PC-9 (cell line): ENCODE measurements at places on chromosomes 2 and 18.

GRCh38 chr18:78165525-78165924, 814.1 kb upstream of the SALL3 start:
- H3K27me3 ChIP-seq: peaks cover 29% of the 10 kb centered on the region
- H3K4me3 ChIP-seq: no peak overlapping the region
- 0 out of 2 replicates have a peak, but pooled peaks cover 2% of the 10 kb centered on the region for H3K4me1 ChIP-seq
- H3K36me3 ChIP-seq: no peaks in the 10 kb centered on the region
- DNase-seq: no peak
- no peak overlapping the region for H3K27ac ChIP-seq

GRCh38 chr2:138503652-138504051, 2.1 kb downstream of the SPOPL start:
- H3K27me3 ChIP-seq: no peaks in the 10 kb centered on the region
- peaks cover 41% of the 10 kb centered on the region for H3K4me1 ChIP-seq
- H3K36me3 ChIP-seq: no peaks in the 10 kb centered on the region
- peak overlapping the region; percentile 62 for H3K27ac ChIP-seq
- no peak for DNase-seq

DNA sequence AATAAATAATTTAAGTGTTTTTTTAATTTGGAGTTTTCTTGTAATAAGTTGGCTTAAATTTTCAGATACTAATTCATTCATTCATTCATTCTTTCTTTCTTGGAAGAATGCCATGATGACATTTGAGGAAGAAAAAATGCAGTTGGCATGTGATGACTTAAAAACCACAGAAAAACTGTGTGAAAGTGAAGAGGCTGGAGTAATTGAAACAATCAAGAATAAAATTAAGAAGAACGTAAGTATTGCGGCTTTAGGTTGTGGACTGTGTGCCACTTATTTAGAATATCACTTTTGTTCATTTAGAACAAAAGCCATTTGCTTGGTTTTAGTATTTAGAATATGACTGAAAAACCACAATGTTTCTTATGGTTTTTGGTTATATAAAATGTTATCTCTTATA, 51.4 kb downstream of the TTC39C start:
- no peak overlapping the region for H3K27ac ChIP-seq
- H3K4me1 ChIP-seq: no peaks in the 10 kb centered on the region
- no peak overlapping the region for H3K4me3 ChIP-seq
- H3K36me3 ChIP-seq: no peaks in the 10 kb centered on the region
- no peaks in the 10 kb centered on the region for H3K27me3 ChIP-seq
- DNase-seq: no peak

DNA sequence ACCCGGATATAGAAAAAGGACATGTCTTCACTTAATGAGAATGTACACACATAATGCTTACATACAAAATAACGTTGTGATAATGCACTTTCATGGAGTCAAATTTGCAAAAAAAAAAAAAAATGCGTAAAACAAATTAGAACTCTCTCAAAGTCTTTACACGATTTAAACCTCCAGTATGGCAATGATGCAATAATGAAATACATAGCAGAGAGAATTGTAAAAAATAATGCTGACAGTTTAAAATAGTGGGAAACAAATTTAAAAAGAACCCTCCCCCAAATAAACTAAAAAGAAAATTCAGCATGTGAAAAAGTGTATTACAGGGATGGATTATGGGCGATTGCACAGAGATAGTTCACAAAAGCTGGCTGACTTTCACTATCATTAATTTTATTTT, 46.6 kb upstream of the FHL2 start:
- DNase-seq: no peak
- no peak overlapping the region for H3K4me3 ChIP-seq
- H3K27me3 ChIP-seq: no peaks in the 10 kb centered on the region
- H3K27ac ChIP-seq: no peak overlapping the region

DNA sequence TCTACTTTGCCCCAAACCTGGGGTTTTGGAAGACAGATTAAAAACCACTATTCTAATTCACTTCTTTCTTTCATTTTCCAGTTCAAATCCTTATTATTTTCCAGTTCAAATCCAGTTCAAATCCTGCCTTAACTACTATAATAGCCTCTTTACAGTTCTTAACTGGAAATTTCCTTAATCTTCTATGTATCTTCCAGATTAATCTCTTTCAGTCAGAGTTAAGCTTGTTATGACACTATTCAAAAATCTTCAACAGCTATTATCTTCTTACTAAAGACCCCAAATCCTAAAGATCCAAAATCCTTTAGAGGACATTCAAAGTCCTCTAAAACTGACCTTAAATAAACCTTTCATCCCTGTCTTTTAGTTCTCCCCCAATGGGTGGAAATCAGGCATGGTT, 30.1 kb downstream of the EIF2AK3 start:
- DNase-seq: no peak
- no peaks in the 10 kb centered on the region for H3K27me3 ChIP-seq

GRCh38 chr2:10255189-10256030, 47.3 kb upstream of the HPCAL1 start:
- peak; percentile 25 for DNase-seq
- no peak overlapping the region for H3K27ac ChIP-seq
- no peak overlapping the region for H3K4me3 ChIP-seq
- H3K4me1 ChIP-seq: peaks cover 15% of the 10 kb centered on the region
- no peaks in the 10 kb centered on the region for H3K36me3 ChIP-seq

DNA sequence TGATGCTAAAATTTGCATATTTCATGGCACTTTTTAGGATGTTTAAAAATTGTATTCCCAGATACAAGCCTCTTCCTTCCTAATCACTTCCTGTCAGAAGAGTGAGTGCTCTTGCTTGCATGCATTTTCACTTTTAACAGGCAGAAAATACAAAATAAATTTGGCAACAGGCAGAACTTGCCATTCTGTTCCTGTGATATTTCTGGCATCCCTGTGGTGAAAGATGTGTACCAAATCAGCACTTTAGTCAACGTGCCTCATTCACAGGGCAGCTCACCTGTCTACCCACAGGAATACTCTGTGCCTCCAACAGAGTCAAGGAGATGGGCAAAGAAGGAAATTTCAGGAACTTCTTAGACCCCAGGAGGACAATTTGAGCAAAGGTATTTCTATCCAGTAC, 360.9 kb downstream of the AKAIN1 start:
- H3K27me3 ChIP-seq: no peaks in the 10 kb centered on the region
- no peak for DNase-seq
- H3K36me3 ChIP-seq: no peaks in the 10 kb centered on the region
- H3K4me1 ChIP-seq: no peaks in the 10 kb centered on the region

GRCh38 chr2:241009191-241009590, 10.8 kb downstream of the SNED1 start:
- no peaks in the 10 kb centered on the region for H3K27me3 ChIP-seq
- H3K27ac ChIP-seq: no peak overlapping the region
- no peak overlapping the region for H3K4me3 ChIP-seq
- H3K4me1 ChIP-seq: peaks cover 17% of the 10 kb centered on the region

DNA sequence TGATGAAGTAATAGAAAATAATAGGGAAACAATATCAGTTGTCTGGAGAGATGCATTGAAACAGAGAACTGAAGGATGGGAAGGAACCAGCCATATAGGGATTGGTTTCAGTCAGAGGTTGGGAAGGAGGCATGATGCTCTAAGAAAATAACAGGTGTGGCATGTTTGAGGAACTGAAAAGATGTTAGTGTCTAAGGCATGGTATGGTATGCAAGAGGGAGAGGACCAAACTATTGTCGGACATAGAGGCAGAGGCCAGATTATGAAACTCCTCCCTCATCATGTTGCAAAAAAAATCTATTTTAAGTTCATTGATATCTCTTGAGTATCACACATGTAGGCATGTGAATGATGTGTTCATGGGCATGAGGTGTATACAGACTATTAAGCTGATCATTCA, 48.9 kb upstream of the EMILIN2 start:
- no peak overlapping the region for H3K4me3 ChIP-seq
- no peaks in the 10 kb centered on the region for H3K4me1 ChIP-seq
- H3K27ac ChIP-seq: no peak overlapping the region
- H3K36me3 ChIP-seq: peaks cover 27% of the 10 kb centered on the region
- H3K27me3 ChIP-seq: no peaks in the 10 kb centered on the region

DNA sequence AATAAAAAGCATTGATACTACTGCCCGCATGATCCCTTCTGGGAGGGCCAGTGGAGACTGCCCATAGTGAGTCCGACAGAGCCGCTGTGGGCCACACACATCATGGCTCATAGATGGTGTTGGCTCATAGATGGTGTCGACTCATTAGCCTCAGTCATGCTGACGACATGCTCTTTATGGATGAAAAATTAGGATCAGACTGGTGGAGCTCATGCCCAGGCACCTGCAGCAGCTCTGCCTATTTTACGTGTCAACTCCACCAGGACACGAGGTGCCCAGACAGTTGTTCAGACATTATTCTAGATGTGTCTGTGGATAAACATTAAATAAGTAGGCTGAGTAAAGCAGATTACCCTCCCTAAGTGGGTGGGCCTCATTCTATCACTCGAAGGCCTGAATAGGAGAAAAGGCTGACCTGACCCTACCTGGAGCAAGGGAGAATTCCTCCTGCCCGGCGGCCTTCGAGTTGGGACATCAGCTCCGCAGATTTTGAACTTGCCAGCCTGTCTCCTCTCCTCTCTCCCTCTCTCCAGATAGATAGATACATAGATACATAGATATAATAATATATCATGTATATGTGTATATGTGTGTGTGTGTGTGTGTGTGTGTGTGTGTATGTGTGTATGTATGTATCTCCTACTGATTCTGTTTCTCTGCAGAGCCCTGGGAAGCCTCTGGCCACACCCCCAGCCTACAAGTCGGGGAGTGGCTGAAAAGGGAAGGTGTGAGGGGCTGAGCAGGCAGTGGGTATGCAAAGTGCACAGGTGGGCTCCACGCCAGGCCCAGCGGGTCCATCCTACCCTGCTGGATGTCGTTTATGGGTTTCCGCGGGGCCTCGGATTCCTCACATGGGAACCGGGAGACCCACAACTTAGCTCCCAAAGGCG, 13.6 kb upstream of the TEX51 start:
- peaks cover 99% of the 10 kb centered on the region for H3K27me3 ChIP-seq
- H3K4me3 ChIP-seq: no peak overlapping the region
- no peaks in the 10 kb centered on the region for H3K36me3 ChIP-seq
- H3K27ac ChIP-seq: no peak overlapping the region

GRCh38 chr2:174729797-174730697, 34.2 kb downstream of the CHRNA1 start:
- no peak for DNase-seq
- H3K36me3 ChIP-seq: no peaks in the 10 kb centered on the region
- H3K4me1 ChIP-seq: no peaks in the 10 kb centered on the region
- no peak overlapping the region for H3K4me3 ChIP-seq
